ENCODE measurements at places on chromosomes 1 and 21.

- no peak for DNase-seq
Measured at GRCh38 chr1:164918140-164918539, 359.2 kb downstream of the PBX1 start.

GRCh38 chr1:160404094-160404493, 3.7 kb downstream of the VANGL2 start:
- no peak for DNase-seq

- no peak for DNase-seq
Measured at GRCh38 chr1:48230236-48230635, 7.7 kb downstream of the SLC5A9 start.

- no peak for DNase-seq
Measured at GRCh38 chr1:216502528-216503162, 79.4 kb upstream of the USH2A start.

DNA sequence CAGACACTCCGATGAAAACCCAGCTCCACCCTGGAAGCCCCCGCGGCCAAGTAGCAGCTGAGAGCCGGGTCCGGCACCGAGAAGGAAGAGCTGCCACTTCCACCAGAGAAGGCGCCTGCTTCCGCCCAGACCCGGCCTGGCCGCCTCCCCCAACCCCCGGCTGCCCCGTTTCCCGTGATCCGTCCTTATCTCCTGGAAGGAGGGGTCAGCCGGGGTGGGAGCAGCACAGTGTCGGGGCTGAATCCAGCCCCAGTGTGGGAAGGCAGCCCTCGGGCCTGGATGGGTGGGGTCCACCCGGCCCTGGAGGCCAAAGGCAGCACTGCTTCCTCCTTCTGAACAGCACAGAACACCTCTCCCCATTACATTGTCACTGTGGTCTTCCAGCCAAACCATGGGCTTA, 69.4 kb downstream of the MEGF6 start:
- DNase-seq, result no peak

DNA sequence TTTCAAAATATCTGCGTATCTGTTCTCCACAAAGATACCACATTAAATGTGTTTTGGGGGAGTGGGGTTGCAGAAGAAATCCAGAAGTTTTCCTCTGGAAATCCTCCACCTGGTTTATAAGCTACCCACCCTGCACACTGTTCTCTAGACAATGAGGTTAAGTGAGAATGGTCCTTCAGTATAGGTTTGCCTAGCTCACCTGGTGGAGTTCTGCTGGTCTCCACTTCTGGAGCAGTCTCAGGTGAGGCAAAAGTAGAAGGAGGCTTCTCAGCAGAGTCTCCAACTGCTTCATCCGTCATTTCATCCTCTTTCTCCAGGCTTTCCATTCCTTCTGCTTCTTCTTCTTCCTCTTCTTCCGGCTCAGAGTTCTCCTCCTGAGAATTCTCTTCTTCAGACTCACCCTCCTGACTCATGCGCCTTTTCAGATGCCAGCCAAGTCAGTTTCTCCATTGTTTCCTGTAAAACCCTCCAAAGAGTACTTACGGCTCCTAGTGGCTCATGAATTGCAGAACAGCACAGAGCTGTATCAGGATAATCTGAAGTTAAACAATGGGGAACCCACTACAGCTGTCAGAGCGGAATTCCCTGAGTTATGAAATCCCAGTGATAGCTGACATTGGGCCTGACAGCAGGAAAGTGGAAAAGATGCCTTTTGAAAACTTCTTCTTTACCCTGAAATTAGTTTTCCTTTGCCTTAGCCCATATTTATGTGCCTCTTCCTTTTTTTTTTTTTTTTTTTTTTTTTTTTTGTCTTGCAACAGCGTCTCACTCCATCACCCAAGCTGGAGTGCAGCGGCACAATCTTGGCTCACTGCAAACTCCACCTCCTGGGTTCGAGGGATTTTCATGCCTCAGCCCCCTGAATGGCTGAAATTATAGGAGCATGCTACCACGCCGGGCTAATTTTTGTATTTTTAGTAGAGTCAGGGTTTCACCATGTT, 38.5 kb downstream of the MSTO1 start:
- peak; percentile 37 for DNase-seq

DNA sequence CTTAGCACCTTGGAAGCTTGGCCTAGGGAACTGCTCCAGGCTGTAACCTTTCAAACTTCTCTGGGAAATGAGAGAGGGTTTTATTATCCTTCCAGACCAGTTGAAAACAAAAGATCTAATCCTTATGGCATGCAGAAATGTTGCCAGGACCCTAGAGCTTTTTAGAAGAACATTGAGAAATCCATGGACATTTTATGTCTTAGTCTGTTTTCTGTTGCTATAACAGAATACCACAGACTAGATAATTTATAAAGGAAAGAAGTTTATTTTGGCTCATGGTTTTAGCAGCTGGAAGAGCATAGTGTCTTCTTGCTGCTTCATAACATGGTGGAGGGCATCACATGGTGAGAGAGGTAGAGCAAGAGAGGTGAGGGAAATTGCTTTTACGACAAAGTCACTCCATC, 25.8 kb downstream of the OSBPL9 start:
- no peak for DNase-seq

DNA sequence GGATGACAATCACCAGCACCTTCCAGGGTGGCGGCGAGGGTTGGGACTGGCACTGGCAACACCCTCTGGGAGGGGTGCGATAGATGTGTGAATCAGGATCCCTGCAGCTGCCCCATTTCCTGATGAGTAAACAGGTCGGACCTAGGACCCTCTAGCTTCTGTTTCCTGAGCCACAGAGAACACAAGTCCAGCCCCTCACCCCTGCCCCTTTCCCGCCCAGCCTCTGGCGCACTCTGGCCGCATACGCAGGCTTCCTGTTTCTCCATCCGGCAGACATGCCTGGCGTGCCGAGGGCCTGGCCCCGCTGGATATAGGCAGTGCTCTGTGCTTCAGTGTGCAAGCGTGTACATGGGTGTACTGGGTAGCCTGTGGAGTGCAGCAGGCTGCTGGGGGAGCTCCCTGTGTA, 4.6 kb downstream of the PEAR1 start:
- no peak for DNase-seq

DNA sequence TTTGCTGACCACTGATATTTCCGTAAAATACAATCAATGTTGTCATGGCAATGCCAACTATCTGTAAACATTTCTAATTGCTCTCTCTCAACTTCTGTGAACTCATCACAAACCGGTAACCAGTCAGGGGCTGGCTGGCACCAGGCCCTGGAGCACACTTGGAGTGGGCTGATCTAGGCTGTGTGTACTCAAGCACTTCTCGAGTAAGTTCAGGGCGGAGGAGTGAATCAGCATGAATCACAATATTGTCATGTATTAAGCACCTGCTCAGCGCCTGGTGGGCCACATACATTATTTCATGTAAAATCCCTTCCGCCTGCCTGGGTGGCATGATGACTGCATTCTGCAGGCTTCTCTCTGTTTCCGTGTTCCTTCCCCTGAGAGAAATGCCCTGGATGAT, 212.4 kb downstream of the FOXD2 start:
- peak; percentile 19 for DNase-seq

- DNase-seq, result no peak
Measured at GRCh38 chr1:38741341-38741740, 118.2 kb downstream of the RRAGC start.

DNA sequence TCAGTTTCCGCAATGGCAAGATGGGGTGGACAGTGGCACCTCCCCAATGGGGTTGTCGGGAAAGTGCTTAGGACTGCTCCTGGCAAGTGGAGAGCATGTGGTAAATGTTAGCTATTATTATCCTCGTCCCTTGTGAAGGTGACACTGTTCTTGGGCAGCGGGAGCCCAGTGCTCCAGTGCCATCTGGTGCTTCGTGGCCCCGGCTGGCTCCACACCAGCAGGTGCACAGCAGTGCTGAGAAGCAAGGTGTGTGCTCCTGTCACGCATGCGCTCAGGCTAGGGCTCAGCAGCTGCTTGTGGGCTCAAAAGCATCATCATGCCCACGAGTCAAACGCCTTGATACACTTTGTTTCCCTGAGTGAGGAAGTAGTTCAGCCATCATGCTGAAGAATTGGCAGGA, 24.9 kb upstream of the KCNC4 start:
- no peak for DNase-seq

- no peak for DNase-seq
Measured at GRCh38 chr1:27574001-27574781, 29.8 kb downstream of the AHDC1 start.

GRCh38 chr1:54299037-54299436, 99.1 kb downstream of the MRPL37 start:
- DNase-seq, result no peak

GRCh38 chr21:26130249-26130881, 40.2 kb downstream of the APP start:
- DNase-seq, result no peak

- DNase-seq, result no peak
Measured at GRCh38 chr1:71647513-71648300, 566.9 kb upstream of the ZRANB2 start.

DNA sequence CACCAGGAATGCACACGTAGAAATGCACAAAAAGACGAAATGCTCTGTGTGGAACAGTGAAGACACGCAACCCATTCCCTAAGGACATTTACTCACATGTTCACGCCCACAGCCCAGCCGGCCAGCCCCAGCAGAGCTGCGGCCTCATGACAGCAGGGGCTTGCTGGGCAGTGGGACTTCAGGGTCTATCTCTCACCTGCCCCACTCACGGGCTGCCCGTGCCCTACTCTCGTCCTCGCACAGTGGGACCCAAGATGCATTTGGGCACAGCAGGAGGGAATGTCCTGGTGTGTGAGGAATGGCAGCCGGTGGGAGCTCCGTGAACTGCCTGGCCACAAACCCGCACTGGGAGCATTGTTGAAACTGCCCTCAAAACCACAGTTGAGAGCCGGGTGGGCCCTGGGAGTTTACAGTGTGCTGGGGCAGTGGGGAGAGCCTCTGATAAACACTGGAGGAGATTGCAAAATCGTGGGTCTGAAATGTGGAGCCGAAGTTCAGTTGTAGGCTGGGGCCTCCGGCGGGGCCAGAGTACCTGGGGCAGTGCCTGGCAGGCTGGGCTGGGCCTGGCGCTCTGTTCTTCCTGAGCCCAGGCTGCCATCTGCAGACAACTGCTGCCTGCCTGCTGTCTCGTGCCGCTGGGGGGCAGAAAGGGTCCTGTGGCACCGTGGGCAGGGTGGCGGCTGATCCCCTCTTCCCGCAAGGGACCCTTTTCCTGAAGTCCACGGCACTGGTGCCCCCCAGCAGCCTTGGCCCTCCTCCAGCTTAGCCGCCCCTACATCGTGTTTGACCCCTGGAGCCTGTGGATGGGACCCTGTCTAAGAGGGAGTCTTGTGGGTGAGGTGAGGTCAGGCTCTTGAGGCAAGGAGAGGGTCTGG, 20.7 kb upstream of the POFUT2 start:
- no peak for DNase-seq

GRCh38 chr21:21238629-21239400, 240.6 kb downstream of the NCAM2 start:
- no peak for DNase-seq

GRCh38 chr1:248670003-248670402, 14.7 kb upstream of the OR2T27 start:
- no peak for DNase-seq

DNA sequence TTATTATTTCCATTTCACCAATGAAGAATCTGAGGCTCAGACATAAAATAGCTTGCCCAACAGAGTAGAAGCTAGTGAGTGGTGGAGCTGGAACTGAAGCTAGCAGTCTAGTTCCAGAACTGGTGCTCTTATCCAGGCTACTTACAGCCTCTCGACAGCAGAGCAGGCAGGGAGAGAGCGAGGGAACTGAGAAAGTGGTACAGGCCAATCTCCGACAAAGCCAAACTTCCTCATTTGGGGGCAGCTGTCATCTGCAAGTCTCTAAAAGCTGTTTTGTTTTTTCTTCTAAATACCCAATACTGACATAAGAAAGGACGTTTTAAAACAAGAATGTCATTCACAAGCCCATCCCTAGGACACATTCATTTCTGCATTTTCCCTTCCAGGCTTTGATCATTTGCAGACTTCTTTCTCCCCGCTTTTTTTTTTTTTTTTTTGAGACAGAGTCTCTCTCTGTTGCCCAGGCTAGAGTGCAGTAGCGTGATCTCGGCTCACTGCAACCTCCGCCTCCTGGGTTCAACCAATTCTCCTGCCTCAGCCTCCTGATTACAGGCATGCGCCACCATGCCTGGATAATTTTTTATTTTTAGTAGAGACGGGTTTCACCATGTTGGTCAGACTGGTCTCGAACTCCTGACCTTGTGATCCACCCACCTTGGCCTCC, 20.0 kb downstream of the YIPF1 start:
- DNase-seq, result no peak

GRCh38 chr1:35573198-35574124, at the start of gene TFAP2E:
Gene TFAP2E (plus strand): TSS chr1:35573314. CDS start chr1:35573578, 264 bp downstream.
- DNase-seq, result no peak

- DNase-seq, result no peak
Measured at GRCh38 chr1:32897082-32898049, 3.8 kb downstream of the TMEM54 start.

DNA sequence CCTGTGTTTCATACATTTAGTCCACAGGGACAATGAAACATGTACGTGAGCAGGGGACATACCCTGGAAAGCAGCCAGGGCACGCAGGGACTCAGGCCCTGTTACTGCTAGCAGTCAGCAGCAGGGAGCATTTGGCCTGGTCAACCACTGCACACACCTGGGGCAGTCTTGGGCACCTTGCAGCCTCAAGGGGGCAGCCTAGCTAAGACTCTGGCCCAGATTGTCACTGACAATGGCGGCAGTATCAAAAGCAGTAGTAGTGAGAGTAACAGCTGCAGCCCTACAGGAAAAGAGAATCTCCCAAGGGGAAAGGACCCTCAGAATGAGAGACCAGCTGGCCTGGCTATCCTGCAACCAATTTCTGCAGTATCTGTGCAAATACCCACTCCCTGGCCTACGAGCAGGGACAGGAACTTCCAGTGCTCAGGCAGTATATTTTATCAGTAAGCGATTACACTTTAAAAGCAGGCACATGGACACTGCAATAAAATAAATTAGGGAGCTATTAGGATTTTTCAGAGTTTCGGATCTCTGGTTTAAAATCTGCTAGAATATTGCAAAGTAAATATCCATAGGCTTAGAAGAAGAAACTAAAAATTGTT, 475.6 kb downstream of the LTN1 start:
- DNase-seq, result peak; percentile 28

GRCh38 chr1:76832521-76832920, 34.8 kb upstream of the ST6GALNAC5 start:
- no peak for DNase-seq

DNA sequence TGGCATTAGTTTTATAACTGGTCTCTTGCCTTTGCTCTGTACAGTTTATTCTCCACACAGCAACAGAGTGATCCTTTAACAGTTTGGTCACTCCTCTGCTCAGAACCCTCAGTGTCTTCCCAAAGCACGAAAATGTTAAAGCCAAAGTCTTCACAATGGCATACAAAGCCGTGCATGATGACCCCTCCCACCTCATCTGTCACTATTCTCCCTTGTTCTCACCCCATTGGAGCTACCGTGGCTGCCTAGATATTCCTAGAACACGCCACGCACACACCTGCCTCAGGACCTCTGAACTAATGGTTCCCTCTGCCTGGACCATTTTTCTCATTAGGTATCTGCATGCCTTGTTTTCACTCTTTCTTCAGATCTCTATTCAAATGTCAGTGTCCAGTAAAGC, 8.6 kb upstream of the SEMA4A start:
- DNase-seq, result no peak

- DNase-seq, result peak; percentile 19
Measured at GRCh38 chr1:151839457-151840403, at the start of gene C2CD4D. Gene C2CD4D (minus strand): TSS chr1:151839820. CDS start chr1:151838989, 831 bp downstream.
